ENCODE measurements at places on chromosomes 13 and 19.

- no peak for DNase-seq
These were observed 5.9 kb downstream of the ZSCAN22 start for GRCh38 chr19:58332697-58333096.

DNA sequence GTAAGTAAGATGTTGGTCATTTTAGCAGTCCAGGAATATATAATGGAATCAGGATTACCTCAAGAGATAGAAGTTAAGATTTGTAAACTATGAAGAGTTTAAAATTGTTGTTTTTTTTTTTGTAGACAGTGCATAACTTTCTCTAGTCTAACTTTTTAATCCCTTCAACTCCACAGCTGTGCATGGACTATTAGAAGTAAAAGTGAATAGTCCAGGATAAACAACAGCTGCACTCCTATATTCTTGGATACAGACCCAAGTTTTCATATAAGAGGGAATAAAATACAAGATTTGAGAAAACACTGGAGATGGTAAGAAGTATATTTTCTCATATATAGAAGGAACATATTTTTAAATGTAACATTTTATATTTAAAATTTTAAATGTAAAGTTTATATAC, 1509.9 kb downstream of the SLITRK5 start:
- DNase-seq = no peak

DNA sequence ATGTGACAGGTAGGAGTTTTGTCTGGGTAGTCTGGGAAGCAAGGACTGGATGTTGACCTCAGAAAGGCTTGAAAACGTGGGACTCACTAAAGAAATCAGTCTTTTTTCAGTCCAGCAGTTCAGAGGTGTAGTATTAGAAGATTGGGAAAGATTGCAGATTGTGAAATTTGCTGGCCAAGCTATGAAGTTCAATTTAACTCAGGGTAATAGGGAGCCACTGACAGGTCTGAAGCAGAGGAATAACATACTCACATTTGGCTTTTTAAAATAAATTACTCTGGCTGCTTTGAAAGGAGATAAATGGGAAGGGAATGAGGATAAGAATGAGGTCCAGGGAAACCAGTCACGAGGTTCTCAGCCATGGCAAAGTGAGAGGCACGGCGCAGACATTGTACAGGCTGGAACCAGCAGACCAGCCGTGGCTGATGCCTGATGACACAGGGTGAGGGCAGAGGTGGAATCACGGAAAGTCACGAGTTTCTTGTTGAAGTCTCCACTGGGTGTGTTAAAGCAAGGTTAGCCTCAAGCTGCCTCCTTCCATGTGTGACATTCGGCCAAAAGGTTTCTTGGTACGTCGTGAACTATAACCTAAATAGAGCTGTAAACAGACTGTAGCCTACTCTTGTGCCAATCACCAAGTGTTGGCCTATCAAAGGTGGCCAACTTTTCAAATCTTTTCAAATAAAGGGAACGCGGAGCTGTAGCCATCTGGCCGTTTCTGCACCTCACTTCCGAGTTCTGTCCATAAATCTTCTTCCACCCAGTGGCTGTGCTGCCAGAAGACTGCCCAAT, 377.6 kb downstream of the IRS2 start:
- no peak for DNase-seq

GRCh38 chr13:91017031-91017668, 330.3 kb upstream of the MIR17HG start:
- peak; percentile 2 for DNase-seq

- no peak for DNase-seq
These were observed 195.2 kb downstream of the TEX29 start for GRCh38 chr13:111515635-111516034.

- DNase-seq = no peak
These were observed 69.6 kb downstream of the ARHGEF7 start for GRCh38 chr13:111184458-111185401.

GRCh38 chr13:60494296-60494695, 97.3 kb downstream of the TDRD3 start:
- DNase-seq = no peak
